ENCODE measurements at places on chromosomes 12 and 14.

- no peak for DNase-seq
Observed at GRCh38 chr14:78308079-78308478, 137.9 kb downstream of the NRXN3 start.

DNA sequence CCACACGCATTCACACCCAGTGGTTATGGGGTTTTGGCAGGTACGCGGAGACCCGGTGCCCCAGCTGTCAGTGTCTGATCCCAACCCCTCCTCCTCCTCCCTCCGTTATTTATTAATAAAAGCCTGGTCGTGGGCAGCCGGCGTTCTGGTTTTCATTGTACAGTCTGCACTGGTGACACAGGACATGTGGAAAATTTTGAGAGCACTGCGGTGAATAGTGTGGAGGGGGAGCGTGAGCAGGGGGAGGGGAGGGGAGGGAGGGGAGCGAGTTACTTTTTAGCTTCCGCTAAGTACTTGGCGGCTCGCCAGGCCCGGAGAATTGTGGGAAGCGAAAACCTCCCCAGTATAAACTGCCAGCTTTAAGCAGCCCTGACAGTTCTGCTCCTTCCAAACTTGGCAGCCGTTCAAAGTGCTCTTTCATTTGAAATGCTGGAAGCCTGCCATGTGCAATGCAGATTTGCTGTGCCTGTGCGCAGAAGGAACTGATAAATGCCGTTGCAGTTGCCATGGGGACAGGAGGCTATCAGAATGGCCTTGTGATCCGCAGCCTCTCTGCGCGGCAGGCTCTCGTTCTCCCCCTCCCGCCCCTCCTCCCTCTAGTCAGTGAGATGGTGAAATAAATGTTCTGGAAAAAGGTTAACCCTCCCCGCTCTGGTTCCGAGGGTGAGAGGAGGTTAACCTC lies 11.7 kb upstream of the IRF2BPL start:
- peak; percentile 99 for DNase-seq

GRCh38 chr14:71687166-71687831 lies 244.9 kb upstream of the RGS6 start:
- DNase-seq = peak; percentile 13

DNA sequence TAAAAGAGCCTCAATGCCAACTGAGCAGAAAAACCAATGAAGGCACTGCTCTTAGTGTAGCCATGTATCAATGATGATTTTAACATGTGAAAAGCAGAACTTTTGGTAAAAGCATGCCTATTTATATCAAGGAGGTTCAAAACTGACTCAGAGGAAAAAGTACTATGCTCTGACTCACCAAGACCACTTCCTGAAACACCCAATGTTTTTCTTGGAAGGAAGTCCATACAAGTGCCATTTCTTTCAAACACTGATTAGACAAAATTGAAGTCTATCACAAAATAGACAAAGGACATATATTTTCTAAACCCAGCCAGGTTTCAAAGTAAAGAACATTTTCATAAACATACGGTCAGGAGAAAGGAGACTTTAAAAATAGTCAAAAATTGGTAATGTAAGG lies 88.6 kb downstream of the EPS8 start:
- DNase-seq = peak; percentile 87

DNA sequence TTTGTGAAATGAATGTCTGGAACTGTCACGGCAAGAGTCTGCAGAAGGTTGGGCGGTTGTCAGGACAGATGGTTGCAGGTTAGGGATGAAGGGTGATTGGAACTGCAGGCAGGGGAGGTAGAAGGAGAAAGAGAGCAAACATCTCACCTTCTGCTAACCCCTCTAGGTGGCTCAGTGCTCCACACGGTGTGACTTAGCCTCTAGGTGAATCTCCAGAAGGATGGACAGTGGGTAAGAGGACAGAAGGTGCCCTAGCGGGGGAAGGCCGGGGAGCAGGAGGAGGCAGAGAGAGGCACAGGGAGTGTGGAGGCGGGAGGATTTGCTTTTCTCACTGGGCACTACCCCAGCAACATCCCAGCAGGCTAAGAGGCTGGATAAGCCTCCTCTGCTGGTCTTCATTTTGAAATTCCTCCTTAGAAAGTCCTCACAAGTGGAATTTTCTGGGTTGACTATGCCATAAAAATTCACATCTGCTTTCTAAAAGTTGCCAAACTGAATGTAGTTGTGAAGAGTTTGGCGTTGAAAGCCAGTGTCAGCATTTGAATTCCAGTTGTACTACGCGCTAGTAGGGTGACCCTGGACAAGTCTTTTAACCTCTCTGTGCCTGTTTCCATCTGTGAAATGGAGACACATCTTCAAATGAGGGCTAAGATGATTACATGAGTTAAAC lies 10.7 kb upstream of the GPR68 start:
- no peak for DNase-seq

GRCh38 chr14:45867046-45867894 lies 614.3 kb upstream of the MIS18BP1 start:
- DNase-seq = no peak

DNA sequence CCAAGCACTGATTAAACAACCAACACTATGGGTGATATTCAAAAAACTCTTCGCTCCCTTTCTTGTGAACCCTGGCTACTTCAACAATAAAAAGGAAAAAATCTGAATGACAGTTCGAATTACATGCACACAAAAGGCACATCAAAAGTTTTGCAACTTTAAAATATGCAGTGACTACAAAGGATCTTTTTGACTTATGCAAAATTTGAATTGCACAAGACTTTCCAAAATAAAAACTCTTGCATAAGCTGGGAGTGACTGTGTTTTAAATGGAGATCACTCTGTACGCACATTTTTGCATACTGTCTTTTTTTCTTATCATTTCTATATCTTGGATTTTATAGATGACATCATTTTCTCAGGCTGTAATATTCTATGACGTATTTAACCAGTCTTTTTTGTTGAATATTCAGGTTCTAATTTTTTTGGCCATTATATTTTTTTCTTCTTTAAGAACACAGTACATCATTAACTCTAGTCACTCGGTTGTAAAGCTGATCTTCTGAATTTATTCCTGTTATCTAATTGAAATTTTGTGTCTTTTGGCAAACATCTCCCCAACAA lies 667.6 kb upstream of the TBX3 start:
- DNase-seq = no peak

DNA sequence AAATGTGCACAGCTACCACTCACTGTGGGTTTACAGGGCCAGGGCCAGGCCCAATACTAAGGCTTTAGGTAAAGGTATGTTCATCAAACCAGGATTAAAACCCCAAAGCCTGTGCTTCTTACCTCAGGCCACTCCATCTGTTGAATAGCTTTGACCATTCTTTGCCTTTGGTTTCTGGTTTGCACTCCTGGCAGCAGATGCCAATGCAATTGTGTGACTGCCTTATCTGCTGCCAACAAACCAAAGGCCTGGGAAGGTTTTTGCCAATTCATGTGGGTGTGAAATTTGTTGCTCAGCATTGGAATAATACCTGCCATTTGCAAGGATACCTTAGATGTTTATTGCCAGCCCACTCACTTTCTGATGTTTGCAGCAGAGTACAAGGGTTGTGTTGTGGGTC lies 221.6 kb downstream of the C12orf75 start:
- peak; percentile 54 for DNase-seq

GRCh38 chr14:93262446-93262845 lies 55.4 kb downstream of the UBR7 start:
- no peak for DNase-seq

GRCh38 chr14:19851365-19851764 lies 23.6 kb upstream of the OR4K2 start:
- no peak for DNase-seq

- DNase-seq = no peak
Observed at GRCh38 chr12:92341065-92341668, 195.5 kb upstream of the BTG1 start.

DNA sequence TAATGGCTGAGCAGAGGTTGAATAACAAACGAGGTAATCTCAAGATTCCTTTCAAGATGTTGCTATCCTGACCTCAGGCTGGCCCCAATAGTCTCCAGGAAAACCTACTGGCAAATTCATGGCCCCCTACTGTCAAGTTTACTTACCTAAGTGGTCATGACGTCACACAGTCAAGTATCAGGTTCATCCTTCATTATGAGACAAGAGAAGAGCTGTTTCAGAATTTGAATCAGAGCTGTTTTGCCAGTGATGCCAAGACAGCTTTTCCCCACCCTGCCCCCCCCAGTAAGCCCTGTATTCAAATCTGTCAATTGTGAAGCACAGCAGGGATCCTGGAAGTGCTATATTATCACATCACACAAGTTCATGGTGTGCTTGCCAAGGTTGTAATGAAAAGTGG lies 509.6 kb downstream of the NOVA1 start:
- no peak for DNase-seq

DNA sequence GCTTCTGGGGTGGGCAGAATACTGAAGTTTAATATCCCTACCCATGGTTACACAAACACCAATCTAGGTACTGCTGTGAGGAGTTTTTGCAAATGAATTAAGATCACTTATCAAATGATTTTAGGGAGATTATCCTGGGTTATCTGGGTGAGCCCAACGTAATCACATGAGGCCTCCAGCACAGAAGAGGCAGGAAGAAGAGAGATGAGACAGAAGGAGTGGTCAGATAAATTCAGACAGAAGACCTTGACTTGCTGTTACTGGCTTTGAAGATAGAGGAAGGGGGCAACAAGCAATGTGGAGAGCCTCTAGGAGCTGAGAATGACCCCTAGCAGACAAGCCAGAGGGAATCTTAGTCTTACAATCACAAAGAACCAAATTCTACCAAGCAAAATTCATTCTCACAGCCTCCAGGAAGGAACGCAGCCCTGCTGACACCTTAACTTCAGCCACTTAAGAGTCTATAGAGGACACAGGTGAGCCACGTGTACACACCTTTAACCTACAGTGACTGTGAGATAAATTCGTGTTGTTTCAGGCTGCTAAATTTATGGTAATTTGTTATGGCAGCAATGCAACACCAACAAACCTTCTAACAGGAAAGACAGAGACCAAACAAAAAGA lies 49.4 kb downstream of the FERMT2 start:
- no peak for DNase-seq

DNA sequence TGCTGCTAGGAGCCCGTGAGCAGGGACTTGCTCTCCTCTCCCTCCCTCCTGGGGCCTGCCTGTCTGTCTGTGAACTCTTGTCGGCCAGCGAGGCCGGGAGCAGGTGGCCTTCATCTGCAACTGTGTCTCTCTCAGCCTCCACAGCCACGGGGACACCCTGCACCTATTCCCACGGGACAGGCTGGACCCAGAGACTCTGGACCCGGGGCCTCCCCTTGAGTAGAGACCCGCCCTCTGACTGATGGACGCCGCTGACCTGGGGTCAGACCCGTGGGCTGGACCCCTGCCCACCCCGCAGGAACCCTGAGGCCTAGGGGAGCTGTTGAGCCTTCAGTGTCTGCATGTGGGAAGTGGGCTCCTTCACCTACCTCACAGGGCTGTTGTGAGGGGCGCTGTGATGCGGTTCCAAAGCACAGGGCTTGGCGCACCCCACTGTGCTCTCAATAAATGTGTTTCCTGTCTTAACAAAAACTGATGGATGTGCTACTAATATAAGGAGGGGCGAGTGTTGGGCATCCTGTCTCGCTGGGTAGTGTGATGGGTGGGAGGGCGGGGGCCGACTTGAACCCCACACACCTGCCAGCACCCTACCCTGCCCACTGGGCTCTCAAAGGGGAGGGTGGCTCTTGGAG lies 34.8 kb downstream of the MEG3 start:
- DNase-seq = no peak

Data from astrocyte of the hippocampus (primary cell).